ENCODE measurements at places on chromosomes 12 and 14. TPM values are rescaled to one million over a fixed set of nuclear protein-coding genes. Genes with fewer than 3 reads are reported as not detected.

Gene SELPLG
- 4.7 TPM for total RNA-seq

DNA sequence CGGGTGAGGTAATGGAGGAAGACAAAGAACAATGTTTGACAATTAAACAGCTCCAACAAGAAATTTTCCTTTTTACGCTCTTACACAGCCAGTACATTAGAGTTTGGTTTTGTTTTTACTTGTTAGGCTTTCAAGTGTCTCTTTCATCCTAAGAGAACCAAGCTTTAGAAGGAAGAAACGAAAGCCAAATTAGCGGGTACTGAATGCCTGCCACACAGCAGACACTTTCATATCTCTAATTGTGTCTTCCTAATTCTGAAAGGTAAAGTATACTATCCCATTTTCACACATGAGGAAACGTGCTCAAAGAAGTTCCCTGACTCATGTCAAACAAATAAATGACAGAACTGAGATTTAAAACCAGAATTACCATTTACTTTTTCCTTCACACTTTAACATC, 65.0 kb downstream of the CDK17 start:
- ATAC-seq: no peak

Gene NKX2-1
- not detected for total RNA-seq

- ATAC-seq: no peak
These were observed 147.5 kb downstream of the SLC2A13 start for GRCh38 chr12:39958377-39958776.
